ENCODE measurements at places on chromosomes 2 and 18.

DNA sequence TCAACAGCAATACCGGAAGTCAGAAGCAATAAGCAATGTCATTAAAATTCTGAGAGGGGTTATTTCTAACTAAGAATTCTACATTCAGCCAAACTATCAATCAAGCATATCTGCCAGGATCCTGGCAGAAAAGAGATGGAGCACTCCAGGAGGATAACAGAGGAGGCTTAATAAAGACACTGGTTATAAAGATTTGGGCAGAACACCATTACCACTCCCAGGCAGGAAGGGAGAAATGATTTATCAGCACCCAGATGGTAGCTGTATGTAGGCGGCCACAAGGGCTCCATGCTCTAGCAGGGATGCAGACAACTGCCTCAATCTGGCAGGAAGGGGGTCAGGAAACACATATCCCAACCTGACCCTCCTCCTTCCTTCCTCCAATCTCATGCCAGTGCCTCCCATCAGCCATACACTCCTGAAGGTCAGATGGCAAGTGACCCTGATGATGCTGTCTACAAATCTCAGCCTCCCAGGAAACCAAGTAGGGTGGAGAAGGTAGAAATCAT, 20.5 kb upstream of the TNFAIP6 start:
- no peak for DNase-seq

DNA sequence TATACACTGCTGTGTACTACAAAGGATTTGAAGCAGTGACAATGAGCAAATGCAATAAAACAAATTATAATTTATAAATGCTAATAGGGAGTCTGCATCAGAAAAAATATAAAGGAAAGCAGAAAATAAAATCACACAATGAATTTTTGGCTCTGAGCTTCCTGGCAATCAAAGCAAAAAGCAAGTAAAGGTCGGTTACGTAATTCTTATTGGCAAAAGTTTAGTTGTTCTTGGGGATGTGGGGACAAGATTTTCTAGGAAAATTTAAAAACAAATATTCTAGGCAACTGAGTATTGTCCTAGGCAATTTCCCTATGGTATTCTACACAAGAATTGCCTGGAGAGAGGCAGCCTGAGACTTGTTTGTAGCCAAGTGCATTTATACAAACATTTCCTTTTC, 1.8 kb downstream of the ORC2 start:
- no peak for DNase-seq

GRCh38 chr2:67812682-67813081, 250.1 kb downstream of the C1D start:
- no peak for DNase-seq

DNA sequence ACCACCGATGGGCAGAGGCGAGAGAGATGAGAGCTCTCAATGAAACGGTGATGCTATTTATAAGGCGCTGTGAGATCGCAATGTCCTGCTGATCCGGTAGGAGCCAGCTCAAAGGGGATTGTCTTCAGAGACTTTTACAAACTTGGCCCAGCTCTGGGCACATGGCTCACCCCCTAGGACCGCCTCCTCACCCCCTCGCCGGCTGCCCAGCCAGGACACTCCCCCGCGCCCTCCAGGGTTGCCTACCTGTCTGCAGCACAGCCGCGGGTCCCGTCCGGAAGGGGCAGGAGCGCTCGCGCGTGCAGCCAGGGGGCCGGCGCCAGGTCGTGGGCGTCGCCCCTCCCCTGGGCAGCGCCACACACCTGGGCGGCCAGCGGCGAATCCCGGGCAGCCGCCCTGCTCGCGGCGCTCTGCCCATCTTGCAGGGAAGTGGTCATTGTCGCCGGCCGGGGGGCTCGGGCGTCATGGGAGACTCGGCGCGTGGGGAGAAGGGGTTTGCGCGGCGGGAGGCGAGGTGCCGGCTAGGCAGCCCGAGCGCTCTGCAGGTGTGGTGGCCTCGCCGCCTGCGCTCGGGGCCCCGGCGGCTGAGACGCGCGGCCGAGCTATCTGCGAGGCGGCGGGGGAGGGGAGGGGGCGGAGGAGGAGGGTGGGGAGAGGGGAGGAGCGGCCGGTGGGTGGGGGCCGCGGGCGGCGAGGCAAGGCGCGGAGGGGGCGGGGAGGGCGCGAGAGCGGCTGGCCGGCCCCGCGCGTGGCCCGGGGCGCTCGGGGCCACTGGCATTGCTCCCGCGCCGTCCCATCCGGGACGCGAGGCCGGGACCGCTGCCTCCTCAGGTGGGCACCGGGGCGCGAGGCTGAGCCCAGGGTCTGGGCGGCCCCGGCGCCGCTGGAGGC, at the start of gene GRB14:
GRB14 (minus strand) TSS at position 610 of the 891 bp plus-strand sequence; CDS start at position 437, 173 bp downstream.
- peak; percentile 10 for DNase-seq

- DNase-seq: no peak
These were observed 436.2 kb downstream of the SUCLG1 start for GRCh38 chr2:84022810-84023431.

Data from amygdala (tissue), 56 donors.